ENCODE measurements at places on chromosomes 16 and 17.

DNA sequence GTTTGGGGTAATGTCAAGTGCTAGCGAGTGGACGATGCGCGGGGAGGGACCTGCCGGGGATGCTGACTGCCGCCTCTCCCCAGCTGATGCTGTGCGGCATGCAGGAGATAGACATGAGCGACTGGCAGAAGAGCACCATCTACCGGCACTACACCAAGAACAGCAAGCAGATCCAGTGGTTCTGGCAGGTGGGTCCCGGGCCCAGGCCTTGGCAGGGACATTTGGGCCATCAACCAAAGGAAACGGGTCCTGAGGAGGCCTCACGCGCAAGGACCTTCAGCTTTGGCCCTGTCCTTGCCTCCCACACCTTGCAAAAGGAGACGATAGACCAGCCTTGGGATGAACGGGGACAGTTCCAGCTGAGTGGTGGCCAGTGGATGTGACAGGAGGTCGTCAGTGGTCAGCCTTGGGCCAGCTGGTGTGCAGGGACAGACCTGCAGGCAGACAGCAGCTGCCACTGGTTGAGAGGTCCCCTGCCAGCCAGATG, 13.6 kb upstream of the CLEC18A start:
- DNase-seq, result no peak

GRCh38 chr16:96935-97381, 18.9 kb downstream of the MPG start:
- peak; percentile 76 for DNase-seq

GRCh38 chr16:78478267-78478861, 378.9 kb downstream of the WWOX start:
- peak; percentile 19 for DNase-seq

DNA sequence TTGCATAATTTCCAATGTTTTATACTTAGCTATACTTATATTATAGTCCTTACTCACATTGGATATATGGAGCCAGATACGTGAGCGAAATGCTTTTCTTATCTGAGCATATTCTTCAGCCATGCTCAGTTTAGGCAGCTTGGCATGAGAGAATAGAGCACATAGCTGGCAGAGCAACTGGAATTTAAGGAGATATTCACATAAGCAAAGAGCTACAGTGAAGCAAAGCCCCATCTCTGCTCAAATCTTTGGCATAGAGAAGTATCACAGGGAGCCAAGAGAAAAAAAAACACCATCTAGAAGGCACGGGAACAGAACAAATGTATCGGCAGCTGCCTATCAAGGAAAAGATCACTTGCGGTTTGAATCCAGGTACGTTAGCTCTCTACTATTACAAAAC, 734.2 kb upstream of the KIF2B start:
- no peak for DNase-seq

DNA sequence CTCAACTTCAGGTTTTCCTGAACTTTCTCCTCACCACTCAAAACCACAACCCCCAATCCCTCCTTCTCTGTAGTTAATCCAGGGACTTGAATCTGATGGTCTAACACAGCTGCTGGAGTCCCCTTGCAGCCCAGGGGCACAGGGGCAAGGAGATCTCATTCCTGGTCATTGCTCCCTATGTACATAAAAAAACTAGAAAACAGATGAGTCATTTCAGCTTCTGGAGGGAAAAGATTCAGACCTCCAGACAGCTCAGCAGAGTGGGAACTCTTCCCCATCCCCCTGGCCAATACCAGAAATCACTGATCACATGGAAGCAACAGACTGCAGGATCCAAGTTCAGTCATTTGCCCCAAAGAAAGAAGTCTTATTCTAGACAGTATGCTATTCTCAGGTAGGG, 62.1 kb downstream of the DYNLRB2 start:
- no peak for DNase-seq

- no peak for DNase-seq
These were observed 27.1 kb downstream of the NXPH3 start for GRCh38 chr17:49602783-49603182.

- no peak for DNase-seq
These were observed 8.3 kb upstream of the GALK1 start for GRCh38 chr17:75773121-75773807.

DNA sequence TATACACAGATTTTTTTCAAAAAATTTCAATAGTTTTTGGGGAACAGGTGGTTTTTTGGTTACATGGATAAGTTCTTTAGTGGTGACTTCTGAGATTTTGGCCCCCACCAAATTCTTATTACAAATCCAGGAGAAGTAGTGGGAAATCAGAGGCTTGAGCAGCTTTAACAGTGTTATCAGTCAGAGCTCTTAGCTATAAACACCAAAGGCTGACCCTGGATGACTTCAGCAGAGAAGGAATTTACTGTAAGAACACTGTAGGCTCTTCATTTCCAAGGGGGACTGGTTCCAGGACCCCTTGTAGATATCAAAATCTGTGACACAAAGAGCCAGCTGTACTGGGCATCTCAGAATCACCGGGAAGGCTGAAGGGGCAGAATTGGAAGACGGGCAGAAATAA, 17.8 kb downstream of the MPHOSPH6 start:
- DNase-seq, result no peak

- peak; percentile 85 for DNase-seq
These were observed at the start of gene ZNF598 for GRCh38 chr16:2009791-2010510. Gene ZNF598, minus strand, starts transcription at chr16:2009821.

- no peak for DNase-seq
These were observed 21.1 kb downstream of the ACSM1 start for GRCh38 chr16:20676268-20676825.

All from SW480 (cell line).